Kidney (tissue), 22 donors: ENCODE measurements at places on chromosomes 16 and 17. TPM values are rescaled to one million over a fixed set of nuclear protein-coding genes. Genes with fewer than 3 reads are reported as not detected.
A peak's percentile ranks its signal among the peaks of the same experiment; 100 is the strongest.

DNA sequence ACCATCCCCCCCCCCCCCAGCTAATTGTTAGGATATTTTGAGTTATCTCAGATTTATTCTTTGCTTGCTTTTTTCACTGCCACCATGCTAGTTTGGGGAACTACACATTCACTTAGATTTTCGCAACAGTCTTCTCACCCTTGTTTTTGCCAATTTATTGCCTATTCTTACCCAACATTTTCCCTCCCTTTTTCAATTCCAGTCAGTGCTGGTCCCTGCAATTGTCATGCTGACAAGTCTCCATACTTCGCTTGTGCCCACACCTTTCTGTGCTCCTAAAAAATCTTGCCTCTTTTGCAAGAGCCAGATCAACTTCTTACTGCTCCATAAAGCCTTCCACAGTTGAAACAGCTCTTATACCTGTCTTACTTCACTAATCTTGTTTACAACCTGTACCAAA is 16.3 kb downstream of the TNRC6A start:
- no peaks in the 10 kb centered on the region for H3K27me3 ChIP-seq
- peaks cover 37% of the 10 kb centered on the region for H3K4me1 ChIP-seq
- no peak overlapping the region for H3K4me3 ChIP-seq

- no peak for DNase-seq
- H3K27ac ChIP-seq = peak overlapping the region; percentile 85
- H3K4me3 ChIP-seq = peak overlapping the region; percentile 75
- H3K36me3 ChIP-seq = no peaks in the 10 kb centered on the region
- H3K4me1 ChIP-seq = no peaks in the 10 kb centered on the region
Observed at GRCh38 chr17:48100160-48100559, 1.1 kb downstream of the CBX1 start.

DNA sequence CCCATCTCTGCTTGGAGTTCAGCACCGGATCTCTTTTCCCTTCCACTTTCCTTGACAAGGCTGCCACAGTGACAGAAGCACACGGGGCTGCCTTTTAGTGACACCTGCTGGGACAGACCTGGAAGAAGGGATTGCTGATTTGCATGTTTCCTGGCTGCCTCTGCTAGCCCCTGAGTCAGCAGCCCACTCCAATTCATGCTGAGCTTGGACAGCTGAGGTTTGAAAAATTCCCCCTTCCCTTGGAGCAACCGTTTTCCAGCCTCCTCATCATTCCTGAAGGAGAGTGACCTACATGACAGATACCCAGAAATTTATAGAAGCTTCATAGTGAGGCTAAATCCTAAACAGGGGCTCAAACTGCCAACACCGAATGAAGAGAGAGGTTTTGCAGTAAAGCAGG is 18.8 kb upstream of the RBL2 start:
- no peaks in the 10 kb centered on the region for H3K27me3 ChIP-seq
- H3K4me1 ChIP-seq = no peaks in the 10 kb centered on the region
- H3K4me3 ChIP-seq = no peak overlapping the region

GRCh38 chr17:77474292-77474988 is 333.7 kb downstream of the SEC14L1 start:
- DNase-seq = no peak
- H3K27me3 ChIP-seq = no peaks in the 10 kb centered on the region
- H3K36me3 ChIP-seq = no peaks in the 10 kb centered on the region
- H3K4me3 ChIP-seq = no peak overlapping the region
- no peak overlapping the region for H3K27ac ChIP-seq

Gene GRB7
- total RNA-seq = 72.5 TPM

Gene TP53TG3F
- not detected for total RNA-seq

- no peak overlapping the region for H3K4me3 ChIP-seq
- DNase-seq = no peak
- H3K4me1 ChIP-seq = no peaks in the 10 kb centered on the region
- H3K36me3 ChIP-seq = no peaks in the 10 kb centered on the region
- peak overlapping the region; percentile 37 for H3K27ac ChIP-seq
- peaks cover 36% of the 10 kb centered on the region for H3K27me3 ChIP-seq
Observed at GRCh38 chr17:52157603-52158449, 688 bp downstream of the CA10 start.

DNA sequence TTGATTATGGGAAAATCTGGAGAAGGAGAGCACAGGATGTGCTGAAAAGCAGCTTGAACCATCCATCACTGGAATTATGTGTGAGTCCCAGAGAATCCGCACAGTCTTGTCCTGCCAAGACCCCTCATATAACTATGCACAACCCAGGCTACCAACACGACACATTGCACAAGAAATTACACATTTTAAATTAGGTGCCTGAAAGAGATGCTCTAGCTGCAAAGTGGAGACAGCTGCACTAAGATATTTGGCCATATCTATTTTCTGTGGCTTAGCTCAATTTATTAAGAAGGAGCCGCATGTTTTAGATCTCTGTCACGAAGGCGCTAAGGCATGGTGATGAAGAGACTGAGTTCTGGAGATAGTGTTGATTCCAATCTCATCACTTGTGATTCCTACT is 1308.4 kb downstream of the CDH8 start:
- H3K36me3 ChIP-seq = no peaks in the 10 kb centered on the region
- no peak overlapping the region for H3K4me3 ChIP-seq
- no peak overlapping the region for H3K27ac ChIP-seq

Gene NPIPA2
- 3.7 TPM for total RNA-seq

- DNase-seq = no peak
- H3K4me1 ChIP-seq = no peaks in the 10 kb centered on the region
- H3K36me3 ChIP-seq = no peaks in the 10 kb centered on the region
- no peaks in the 10 kb centered on the region for H3K27me3 ChIP-seq
- H3K27ac ChIP-seq = no peak overlapping the region
- H3K4me3 ChIP-seq = no peak overlapping the region
Observed at GRCh38 chr16:85037050-85037410, 9.4 kb downstream of the KIAA0513 start.

Gene TUFM
- 146 TPM for total RNA-seq

- no peaks in the 10 kb centered on the region for H3K27me3 ChIP-seq
- H3K36me3 ChIP-seq = no peaks in the 10 kb centered on the region
- H3K4me3 ChIP-seq = no peak overlapping the region
- DNase-seq = no peak
- H3K4me1 ChIP-seq = no peaks in the 10 kb centered on the region
Observed at GRCh38 chr17:62188713-62189112, 123.6 kb upstream of the MED13 start.

Gene MT1H
- total RNA-seq = 4.4 TPM

GRCh38 chr17:72699545-72699944 is 392.9 kb downstream of the SLC39A11 start:
- no peak for DNase-seq
- no peaks in the 10 kb centered on the region for H3K27me3 ChIP-seq
- H3K4me1 ChIP-seq = no peaks in the 10 kb centered on the region
- H3K4me3 ChIP-seq = no peak overlapping the region

DNA sequence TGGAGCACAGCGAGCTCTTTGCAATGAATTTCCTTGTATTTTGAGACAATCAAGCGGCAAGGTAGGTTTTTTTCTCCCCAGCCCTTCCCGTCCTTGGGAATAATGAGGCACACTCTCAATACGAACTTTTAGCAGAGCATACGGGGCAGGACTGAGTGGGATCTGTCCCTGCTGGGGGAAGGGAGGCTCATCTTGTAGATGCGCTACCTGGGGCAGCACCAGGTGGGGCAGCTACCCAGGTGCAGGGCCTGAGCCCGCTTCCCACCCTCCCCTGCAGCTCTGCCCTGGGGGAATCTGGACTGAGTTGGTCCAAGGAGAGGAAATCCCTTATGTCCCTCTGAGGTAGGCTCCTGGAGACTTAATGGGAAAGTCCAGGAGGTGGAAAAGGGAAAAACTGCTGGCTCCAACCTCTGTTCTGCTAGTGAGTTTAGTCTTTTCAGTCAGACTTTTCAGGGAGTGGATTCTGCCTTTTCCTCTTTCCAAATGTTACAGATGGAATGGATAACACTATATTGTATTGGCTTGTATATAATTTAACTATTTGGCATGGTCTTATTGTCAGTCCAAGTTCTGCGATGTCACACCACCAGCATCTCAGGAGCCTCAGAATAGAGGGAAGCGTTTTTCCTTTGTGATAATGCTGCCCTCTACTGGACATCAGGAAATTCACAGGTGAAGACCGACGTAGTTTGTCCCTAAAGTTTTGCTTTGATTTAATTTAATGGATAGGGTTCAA is 9.6 kb upstream of the CES1 start:
- H3K27ac ChIP-seq = no peak overlapping the region
- no peaks in the 10 kb centered on the region for H3K36me3 ChIP-seq
- H3K4me3 ChIP-seq = no peak overlapping the region
- H3K27me3 ChIP-seq = no peaks in the 10 kb centered on the region
- DNase-seq = no peak

- H3K27ac ChIP-seq = no peak overlapping the region
- no peaks in the 10 kb centered on the region for H3K36me3 ChIP-seq
- no peaks in the 10 kb centered on the region for H3K27me3 ChIP-seq
- no peak overlapping the region for H3K4me3 ChIP-seq
- no peak for DNase-seq
- no peaks in the 10 kb centered on the region for H3K4me1 ChIP-seq
Observed at GRCh38 chr16:30797670-30798309, 10.8 kb upstream of the ZNF629 start.

DNA sequence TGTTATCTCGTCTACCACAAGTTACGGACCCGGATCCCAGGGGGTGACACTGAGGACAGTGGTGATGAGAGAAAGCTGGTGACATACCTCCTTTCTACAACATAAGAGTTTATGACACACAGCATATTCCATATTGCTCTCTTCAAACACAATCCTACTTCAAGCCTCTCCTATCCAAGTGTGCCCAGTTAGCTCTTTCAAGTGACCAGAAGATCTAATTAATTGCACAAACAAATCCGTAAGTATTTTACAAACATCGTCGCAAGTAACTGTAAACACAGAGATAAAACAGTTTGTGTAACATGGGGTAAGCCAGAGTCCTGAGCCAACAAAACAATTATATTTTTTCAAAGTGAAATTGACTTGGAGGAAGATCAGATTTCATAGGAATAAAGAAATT is 235.0 kb downstream of the CHD9NB start:
- H3K4me3 ChIP-seq = no peak overlapping the region
- no peak overlapping the region for H3K27ac ChIP-seq
- no peak for DNase-seq
- H3K4me1 ChIP-seq = no peaks in the 10 kb centered on the region
- H3K27me3 ChIP-seq = no peaks in the 10 kb centered on the region
- H3K36me3 ChIP-seq = no peaks in the 10 kb centered on the region

Gene MOSMO
- 12.8 TPM for total RNA-seq

DNA sequence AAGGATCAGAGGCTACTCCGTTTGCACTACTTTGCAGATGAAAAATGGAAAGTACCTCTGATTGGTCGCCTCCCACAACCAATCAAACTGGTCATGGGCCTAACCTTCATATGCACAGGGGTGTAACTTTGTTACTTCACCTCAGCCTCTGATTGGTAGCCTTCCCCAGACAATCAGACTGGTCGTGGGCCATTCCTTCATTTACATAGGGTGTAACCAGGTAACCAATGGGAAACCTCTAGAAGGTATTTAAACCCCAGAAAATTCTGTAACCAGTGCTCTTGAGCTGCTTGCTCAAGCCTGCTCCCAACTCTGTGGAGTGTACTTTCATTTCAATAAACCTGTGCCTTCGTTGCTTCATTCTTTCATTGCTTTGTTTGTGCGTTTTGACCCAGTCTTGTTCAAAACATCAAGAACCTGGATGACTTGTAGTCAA is 39.2 kb upstream of the USP22 start:
- no peak overlapping the region for H3K27ac ChIP-seq
- H3K4me3 ChIP-seq = no peak overlapping the region

Gene KRTAP9-2
- total RNA-seq = not detected

DNA sequence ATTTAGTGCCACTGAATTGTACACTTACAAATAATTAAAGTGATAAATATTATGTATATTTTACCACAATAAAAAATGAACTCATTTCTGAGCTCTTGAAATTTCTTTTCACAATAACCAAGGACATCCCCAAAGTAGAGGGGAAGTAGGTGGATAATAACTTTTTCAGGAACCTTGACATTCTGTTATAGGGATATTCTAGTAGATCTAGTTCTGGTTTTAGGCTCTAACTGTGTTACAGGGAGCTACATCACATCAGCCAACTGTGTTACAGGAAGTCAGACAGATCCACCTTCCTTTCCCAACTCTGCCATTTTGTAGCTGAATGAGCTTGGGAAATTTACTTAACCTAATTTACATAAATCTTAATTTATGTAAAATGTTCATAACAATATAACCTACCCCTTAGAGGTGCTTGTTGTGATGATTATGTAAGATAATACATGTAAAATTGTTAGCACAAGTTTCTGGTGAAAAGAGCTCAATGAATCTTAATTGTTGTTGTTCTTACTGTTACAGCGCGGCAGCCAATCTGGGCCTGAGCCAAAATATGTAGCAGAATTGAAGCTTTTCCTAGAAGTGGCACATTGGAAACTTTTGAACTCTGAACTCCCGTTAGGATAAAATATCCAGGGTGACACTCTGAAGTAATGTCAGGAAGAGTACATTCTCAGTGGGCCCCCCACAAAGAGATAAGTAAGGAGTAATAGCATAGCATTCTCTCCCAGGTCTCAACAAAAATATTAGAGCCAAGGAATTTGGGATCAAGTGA is 169.8 kb downstream of the AATF start:
- no peak overlapping the region for H3K4me3 ChIP-seq
- no peaks in the 10 kb centered on the region for H3K27me3 ChIP-seq
- peaks cover 6% of the 10 kb centered on the region for H3K4me1 ChIP-seq
- no peak overlapping the region for H3K27ac ChIP-seq
- DNase-seq = no peak

- no peak for DNase-seq
- H3K27me3 ChIP-seq = no peaks in the 10 kb centered on the region
- H3K4me1 ChIP-seq = no peaks in the 10 kb centered on the region
Observed at GRCh38 chr17:4204710-4205173, 59.0 kb downstream of the ANKFY1 start.

GRCh38 chr16:75112734-75113491 is 3.7 kb downstream of the LDHD start:
- H3K27me3 ChIP-seq = no peaks in the 10 kb centered on the region
- H3K4me3 ChIP-seq = no peak overlapping the region
- no peaks in the 10 kb centered on the region for H3K36me3 ChIP-seq
- no peak overlapping the region for H3K27ac ChIP-seq
- no peak for DNase-seq

GRCh38 chr17:1058423-1059130 is 61.6 kb downstream of the TIMM22 start:
- no peak overlapping the region for H3K27ac ChIP-seq
- H3K4me1 ChIP-seq = no peaks in the 10 kb centered on the region
- H3K36me3 ChIP-seq = no peaks in the 10 kb centered on the region
- H3K4me3 ChIP-seq = no peak overlapping the region

Gene CDRT15
- not detected for total RNA-seq
